ENCODE measurements at places on chromosomes 11 and 22.

DNA sequence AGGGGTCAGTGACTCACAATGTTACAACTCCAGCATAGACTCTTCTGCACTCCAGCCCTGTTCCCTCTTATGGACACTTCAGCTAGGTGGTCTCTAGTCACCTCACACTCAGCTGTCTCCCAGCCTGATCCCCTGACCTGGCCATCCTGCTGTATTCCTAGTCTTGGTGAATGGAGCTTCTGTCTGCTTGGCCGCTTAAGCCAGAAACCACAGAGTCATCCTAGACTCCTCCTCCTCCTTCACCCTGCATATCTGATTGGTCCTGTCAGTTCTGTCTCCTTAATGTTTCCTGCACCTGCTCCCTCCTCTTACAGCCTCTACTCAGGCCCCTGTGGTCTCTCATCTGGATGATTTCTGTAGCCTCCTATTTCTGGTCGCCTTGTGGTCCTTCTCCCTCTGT lies 144.9 kb downstream of the HIPK3 start:
- no peak for DNase-seq

- DNase-seq, result no peak
These were observed 21.5 kb upstream of the RAG2 start for GRCh38 chr11:36619502-36619901.

- no peak for DNase-seq
These were observed 1482.7 kb downstream of the TBC1D22A start for GRCh38 chr22:48245196-48245485.

DNA sequence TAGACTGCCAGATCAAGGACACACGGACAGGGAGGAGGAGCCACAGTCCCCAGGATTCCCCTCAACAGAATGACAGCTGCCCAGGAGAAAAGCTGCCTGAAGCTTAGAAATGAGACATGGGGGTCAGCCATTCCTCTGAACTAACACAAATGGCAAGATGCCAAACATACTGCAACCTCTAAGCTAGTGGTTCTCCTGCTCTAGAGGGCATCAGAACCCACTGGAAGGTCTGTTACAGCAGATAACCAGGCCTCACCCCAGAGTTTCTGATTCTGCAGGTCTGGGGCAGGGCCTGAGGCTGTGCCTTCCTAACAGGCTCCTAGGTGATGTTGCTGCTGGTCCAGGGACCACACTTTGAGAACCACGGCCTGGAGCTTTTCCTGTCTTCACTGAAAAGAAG lies 28.6 kb upstream of the BID start:
- DNase-seq, result no peak

- DNase-seq, result no peak
These were observed 20.9 kb downstream of the ATXN10 start for GRCh38 chr22:45692549-45692948.

GRCh38 chr22:37728620-37729019 lies 31.8 kb downstream of the TRIOBP start:
- DNase-seq, result no peak

Measured in putamen (tissue), 1 donor.